ENCODE measurements at places on chromosomes 16 and 17. TPM values are rescaled to one million over a fixed set of nuclear protein-coding genes. Genes with fewer than 3 reads are reported as not detected.

GRCh38 chr17:39064374-39064773 is 87.1 kb downstream of the PLXDC1 start:
- DNase-seq = no peak

DNA sequence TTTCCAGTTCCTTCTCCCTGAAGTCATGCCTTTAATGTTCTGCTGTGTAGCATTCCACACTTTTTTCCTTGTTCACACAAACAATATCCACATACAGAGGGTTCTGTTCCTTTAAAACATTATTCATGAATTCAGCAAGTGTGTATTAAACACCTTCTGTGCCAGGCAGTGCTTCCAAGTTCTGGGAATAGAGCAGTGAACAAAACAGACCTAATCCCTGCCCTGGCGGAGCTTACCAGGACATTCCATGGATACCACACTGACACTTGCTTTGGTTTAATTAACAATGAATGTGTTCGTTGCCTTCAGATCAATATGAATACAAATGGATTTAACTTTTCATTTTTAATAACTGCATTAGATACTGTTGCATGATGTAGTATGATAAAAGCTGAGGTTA is 57.9 kb upstream of the CLEC19A start:
- no peak for DNase-seq

Gene HOXB8
- not detected for total RNA-seq

Gene ZNF469
- 0.83 TPM for total RNA-seq

GRCh38 chr17:31534223-31534888 is 142.9 kb downstream of the RAB11FIP4 start:
- DNase-seq = no peak

DNA sequence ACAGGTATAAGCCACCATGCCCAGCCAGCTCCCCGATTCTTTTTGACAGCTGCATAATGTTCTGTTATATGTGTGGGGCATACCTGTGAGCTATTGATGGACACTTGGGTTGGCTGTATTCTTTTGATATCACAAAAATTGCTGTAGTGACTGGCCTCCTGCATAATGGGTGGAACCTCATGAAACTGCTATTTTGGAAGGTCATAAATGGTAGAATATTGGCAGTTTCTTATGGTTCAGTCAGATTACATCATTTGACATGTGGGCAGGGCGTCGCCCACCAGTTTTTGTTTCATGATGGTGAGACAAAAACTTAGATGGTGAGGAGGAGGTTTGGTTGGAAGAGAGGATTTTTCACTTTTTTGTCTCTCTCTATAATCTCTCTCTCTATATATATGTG is 26.7 kb upstream of the POLR3E start:
- DNase-seq = no peak

- DNase-seq = no peak
Observed at GRCh38 chr17:51914577-51914976, 243.9 kb downstream of the CA10 start.

GRCh38 chr17:2453866-2454265 is 53.0 kb upstream of the MNT start:
- DNase-seq = no peak

Gene CLEC18B
- total RNA-seq = not detected

Gene ITGAD
- not detected for total RNA-seq

Gene SMIM22
- total RNA-seq = not detected

GRCh38 chr16:61929776-61930175 is 106.5 kb downstream of the CDH8 start:
- no peak for DNase-seq

Gene GUCY2D
- total RNA-seq = not detected

Gene MBTPS1
- 75.3 TPM for total RNA-seq

Gene TNP2
- total RNA-seq = not detected

DNA sequence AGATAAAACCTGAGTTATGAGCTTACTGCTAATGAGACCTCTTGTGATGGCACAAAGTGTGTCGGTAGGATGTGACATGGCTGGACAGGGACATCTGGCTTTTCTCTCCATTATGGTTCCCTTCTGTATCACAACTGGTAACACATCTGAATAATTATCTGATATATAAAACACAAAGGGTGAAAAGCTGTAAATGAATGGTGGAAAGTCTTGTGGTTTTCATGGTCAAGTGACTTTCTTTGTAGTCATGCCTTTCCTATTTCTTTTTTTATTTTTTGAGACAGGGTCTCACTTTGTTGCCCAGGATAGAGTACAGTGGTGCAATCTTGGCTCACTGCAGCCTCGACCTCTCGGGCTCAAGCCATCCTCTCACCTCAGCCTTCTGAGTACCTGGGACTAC is 35.3 kb upstream of the ZFHX3 start:
- DNase-seq = no peak

- DNase-seq = no peak
Observed at GRCh38 chr17:5019475-5019956, 15.7 kb downstream of the SLC52A1 start.

DNA sequence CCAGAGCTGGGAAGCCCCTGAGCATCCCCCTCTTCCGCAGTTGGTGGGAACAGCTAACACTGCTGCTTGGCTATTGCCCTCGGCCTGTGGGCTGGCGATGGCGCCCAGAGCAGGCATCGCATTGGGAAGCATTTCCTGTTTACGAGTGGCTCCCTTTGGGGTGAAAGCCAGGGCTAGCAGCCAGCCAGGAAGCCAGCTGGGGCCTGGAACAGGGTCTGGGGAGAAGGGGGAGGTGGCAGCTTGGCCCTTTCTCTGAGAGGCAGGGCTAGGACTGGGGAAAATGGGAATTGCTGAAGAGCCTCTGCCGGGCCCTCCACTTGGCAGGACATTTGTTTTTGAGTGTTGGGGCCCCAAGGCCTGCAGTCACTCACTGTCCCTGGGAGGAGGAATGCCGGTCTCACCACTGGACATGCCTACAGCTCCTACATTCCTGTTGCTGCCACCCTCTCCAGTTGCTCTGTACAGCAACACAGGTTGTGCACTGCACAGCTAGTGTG is 2.4 kb upstream of the MTSS2 start:
- no peak for DNase-seq

DNA sequence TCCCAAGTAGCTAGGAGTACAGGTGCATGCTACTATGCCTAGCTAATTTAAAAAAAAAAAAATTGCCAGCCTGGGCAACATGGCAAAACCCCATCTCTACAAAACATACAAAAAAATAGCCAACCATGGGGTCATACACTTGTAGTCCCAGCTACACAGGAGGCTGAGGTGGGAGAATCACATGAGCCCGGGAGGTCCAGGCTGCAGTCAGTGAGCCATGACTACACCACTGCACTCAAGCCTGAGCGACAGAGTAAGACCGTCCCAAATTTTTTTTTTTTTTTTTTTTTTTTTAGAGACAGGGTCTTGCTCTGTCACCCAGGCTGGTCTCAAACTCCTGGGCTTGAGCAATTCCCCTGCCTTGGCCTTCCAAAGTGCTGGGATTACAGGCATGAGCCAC is 14.8 kb downstream of the CHAD start:
- DNase-seq = no peak

DNA sequence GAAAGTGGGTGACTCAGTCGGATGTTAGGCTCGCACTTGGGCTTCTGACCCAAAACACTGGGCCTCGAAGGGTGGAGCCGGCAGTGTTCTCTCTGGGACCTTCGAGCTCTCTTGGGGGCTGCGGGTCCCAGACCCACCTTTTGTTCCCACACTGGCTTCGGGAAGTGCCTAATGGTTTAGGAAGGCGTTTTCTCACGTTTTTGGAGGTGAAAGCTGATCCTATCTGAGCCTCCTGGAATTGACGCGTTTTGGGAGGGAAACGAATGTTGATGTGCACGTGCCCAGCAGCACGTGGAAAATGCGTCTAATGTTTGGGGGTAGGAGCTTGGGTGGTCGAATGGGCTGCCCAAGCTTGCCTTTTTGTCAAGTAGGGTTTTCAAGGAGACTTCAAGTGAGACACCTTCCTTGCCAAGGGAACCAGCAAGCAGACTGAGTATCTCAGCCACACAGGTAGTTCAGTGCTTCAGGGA is 666 bp downstream of the HGS start:
- DNase-seq = peak; percentile 74

DNA sequence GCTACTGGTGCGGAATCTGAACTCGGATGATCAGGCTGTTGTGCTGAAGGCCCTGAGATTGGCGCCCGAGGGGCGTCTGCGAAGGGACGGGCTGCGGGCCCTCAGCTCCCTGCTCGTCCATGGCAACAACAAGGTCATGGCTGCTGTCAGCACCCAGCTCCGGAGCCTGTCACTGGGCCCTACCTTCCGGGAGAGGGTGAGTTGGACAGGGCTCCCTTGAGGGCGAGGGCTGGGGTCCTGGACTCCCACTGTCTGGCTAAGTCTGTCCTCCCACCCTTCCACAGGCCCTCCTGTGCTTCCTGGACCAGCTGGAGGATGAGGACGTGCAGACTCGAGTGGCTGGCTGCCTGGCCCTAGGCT is 16.7 kb upstream of the CTCF start:
- DNase-seq = no peak

Gene IRF8
- total RNA-seq = 2.2 TPM

Gene MT1M
- total RNA-seq = 5.2 TPM

Gene BCL7C
- total RNA-seq = 35.1 TPM

- DNase-seq = no peak
Observed at GRCh38 chr17:7840441-7840840, 6.4 kb downstream of the KDM6B start.

Gene MT4
- not detected for total RNA-seq

Gene C16orf89
- 5.4 TPM for total RNA-seq

Gene IL17C
- total RNA-seq = not detected

DNA sequence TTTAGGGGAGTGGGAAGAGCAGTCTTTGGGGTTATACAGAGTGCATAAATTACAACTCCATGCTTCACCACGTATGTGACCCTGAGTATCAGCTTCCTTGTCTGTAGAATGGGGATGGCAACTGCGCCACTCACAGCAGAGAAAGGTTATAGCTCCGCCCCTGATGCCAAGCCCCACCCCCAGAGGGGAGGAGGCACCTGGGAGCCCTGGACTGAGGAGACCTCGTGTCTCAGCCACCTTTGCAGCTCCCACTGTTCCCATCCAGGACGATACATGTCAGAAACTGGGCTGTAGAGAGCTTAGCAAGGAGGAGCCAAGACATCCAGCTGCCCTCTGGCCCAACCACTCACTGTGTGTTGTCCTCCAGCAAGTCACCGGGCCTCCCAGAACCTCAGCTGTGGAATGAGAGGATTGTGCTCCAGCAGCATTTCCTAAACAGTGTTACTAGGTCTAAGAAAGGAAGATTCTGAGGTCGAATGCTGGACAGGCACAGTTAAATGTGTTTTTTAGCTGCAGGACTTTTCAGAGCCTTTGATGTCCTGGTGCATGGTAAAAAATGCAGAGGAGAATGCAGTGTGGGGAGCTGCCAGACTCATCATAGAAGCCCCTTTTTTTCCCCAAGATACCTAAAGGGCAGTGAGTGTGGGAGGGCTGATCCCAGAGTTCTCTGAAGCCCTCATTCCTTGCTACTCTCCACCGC is 49.4 kb downstream of the BEAN1 start:
- DNase-seq = peak; percentile 56

Gene CTRB2
- total RNA-seq = not detected

Gene BRIP1
- not detected for total RNA-seq

DNA sequence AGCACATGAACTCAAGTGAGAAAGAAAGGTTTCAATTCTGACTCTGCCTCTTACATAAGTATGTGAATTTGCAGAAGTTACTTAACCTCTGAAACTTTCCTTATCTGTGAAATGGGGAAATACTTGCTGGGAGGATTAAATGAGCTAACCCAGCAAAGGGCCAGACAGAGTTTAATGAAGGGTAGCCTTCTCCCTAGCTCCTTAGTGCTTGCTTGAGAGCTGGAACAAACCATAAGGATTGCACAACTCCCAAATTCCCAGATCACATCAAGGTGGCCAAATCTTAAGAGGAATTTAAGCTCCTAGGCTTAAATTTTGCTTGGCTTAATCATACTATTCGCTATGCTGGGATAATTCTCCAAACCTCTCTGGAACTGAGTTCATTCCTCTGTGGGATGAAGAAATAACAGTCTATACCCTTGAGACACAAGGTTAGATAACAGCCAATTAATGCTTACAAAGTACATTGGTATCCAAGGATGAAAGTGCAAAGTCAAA is 11.8 kb upstream of the WSB1 start:
- no peak for DNase-seq
